ENCODE measurements at places on chromosomes 11 and 22.

DNA sequence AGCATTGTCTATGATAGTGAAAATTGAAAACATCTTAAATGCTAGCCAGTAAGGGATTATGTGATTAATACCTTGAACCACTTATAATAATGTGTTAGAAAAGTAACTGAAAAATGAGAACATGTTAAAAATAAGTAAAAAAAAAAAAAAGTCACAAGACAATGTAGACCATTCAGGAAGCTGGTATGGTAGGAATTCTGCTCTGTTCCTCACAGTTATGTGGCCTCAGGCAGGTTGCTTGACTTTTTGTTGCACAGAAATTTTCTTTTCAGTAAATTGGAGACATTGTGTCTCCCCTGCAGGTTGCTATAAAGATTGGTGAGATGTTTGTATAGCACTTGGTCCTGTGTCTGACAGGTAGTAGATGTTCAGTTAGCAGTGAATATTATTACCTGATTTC is 17.3 kb upstream of the PLET1 start:
- DNase-seq, result no peak

GRCh38 chr11:125591649-125592304 is 875 bp upstream of the STT3A start:
- DNase-seq, result peak; percentile 71

- DNase-seq, result no peak
Observed at GRCh38 chr11:82765466-82766034, 31.9 kb upstream of the FAM181B start.

DNA sequence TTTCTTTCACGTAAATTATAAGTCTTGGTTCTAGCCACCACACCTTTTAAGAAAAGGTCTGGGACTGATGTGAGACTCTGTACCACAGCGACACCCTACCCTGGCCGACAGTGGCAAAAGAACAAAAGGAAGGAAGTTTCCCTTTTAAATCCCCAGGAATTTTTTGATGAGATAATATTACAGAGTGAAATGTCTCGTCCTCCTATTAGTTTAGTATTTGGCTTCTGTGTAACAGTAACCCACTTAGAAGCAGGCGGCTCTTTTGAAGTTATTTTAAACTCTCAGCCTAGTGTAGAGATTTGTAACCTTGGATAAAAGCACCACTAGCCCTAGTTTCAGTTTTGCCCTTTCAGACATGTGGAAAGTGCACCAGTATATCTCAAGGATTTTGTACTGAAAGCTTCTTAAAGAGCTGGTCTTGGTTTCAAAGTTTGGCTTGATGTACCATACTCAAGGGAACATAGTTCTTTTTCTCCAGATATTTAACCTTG is 84.1 kb downstream of the C22orf31 start:
- DNase-seq, result no peak

DNA sequence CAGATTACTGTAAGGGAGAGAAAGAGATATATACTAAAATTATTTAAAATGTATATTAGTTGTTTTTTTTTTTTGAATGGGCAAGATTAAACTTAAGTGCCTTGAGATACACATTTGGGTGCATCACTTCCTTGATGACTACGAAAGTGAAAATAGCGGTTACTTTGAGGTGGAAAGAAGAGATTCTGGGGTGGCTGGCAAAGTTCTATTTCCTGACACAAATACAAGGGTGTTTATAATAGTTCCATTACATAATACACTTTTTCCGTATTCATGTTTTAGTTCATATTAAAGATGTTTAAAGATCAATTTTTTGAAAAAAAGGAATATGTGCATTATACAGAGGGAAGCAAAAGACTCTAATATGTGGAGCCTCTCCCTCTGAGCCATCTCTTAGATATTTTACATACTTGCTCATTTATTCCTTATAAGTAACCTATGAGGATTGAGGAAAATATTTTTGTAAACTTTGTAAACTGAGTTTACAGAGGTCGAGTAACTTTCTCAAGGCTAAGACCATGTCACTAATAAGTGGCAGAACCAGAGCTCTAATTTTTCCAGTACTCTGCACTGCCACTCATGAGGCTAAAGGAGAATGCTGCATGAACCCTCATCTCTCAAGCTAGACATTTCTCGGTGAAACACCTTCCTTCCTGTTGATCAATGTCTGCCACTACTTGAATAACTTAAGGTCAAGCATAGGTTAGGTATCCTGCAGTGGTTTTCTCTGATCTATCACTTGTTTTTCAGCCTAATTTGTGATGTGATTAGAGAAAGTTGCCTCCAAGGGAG is 58.6 kb downstream of the DDIAS start:
- no peak for DNase-seq

DNA sequence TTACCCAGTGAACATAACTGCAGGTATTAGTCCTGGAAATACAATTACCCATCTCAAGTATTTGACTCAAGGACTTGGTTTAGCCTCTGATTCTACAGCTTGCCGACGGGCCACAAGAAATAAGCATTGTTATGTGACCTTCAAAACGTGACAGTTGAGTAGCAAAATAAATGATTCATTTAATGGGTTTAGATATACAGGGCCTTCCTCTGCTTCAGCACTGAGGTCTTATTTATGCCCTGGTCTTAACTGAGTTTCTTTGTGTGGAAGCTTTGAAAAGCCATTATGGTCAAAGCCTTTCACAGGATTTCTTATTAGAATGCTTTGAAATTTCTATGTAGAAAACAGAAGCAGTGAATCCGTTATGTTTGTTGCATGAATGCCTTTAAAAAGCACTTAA is 899.2 kb upstream of the API5 start:
- no peak for DNase-seq

- DNase-seq, result no peak
Observed at GRCh38 chr11:114987186-114987760, 308.9 kb downstream of the NXPE2 start.

DNA sequence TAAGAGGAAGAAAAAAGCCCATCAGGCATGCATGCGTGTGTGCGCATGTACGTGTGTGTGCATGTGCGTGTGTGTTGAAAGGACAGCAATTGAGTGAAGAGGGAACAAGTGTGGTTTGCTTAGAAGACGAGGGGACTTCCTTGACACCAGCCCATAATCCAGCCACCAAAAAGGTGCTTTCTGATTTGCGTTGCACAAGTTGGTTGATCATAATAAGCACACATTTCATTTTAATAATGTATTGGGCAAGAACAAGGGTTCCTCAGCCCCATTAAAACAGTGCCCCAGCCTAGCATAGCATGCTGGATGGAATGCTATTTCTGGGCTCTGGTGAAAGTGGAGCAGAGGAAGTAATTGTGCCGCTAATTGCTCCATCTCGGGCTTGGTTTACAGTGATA is 493.2 kb downstream of the MIAT start:
- DNase-seq, result peak; percentile 70

- no peak for DNase-seq
Observed at GRCh38 chr11:66745356-66746235, 16.6 kb upstream of the SPTBN2 start.
